Left cardiac atrium (tissue), 4 donors: ENCODE measurements at places on chromosomes 1 and 21.

DNA sequence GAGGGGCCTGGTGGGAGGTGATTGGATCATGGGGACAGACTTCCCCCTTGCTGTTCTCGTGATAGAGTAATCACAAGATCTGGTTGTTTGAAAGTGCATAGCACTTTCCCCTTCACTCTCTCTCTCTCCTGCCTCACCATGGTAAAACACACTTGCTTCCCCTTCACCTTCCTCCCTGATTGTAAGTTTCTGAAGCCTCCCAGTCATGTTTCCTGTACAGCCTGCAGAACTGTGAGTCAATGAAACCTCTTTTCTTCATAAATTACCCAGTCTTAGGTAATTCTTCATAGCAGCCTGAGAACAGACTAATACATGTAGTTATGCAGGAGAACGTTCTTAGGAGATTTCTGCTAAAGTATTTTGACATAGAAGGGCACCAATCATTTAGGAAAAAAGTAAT lies 59.9 kb upstream of the FBXO28 start:
- no peak for DNase-seq

DNA sequence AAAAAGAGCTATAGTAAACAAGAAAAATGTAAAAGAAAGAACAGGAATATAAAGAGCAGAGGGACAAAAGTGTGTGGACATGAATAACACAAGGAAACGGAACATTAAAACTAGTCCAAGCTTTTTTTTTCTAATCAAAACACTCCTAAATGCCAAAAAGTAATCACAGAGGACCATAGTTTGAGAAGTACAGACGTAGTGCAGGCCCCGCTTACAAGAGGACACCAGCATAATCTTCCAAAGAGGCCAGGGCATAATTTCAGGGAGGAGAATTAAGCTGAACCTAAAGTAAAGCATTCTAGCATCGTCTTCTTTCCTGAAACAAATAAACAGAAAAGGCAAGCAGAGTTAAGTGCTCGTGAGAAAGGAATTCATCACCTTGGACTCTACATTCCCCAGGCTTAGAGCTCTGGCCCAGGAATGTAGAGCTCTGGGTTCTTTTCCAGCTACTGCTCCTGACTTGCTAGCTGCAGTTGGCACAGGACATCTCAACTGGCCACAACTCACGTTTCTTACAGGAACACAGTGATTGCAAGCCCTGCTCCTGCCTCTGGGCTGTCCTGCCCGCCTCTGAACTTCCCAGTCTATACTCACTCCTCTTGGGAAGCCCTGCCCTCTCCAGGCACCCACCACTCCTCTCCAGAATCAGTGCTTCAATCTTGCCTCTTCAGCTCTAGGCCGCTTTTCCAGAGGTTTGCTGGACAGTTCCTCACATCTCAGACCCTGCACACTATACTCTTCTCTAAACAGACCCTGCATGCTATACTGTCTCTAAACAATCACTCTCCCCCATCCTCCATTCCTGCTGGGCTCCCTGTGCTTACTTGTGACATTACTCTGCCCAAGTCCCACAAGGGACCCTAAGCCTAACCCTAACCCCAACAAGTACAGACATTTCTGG lies 9.8 kb downstream of the RGS8 start:
- DNase-seq, result no peak

DNA sequence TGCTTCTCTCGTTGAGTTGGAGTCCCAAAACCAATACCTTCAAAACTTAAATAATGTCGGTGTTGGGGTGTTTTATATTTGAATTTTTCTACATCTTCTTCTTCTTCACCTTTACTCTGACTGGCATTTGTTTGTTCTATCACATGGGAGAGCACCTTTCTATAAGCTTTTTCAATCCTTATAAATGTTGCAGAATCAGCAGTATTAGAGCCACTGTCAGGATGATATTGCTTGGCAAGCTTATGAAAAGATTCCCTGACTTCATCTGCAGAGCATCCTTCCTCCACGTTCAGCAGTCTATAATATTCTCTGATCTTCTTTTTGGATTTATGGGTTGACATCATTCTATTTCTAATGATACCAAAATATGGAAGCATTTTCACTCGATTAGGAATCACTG lies 2.6 kb downstream of the DNAJC28 start:
- DNase-seq, result no peak

GRCh38 chr1:210236840-210237409 lies 4.3 kb downstream of the SERTAD4 start:
- DNase-seq, result peak; percentile 84
